ENCODE measurements at places on chromosomes 6 and 20. TPM values are rescaled to one million over a fixed set of nuclear protein-coding genes. Genes with fewer than 3 reads are reported as not detected.
A peak's percentile ranks its signal among the peaks of the same experiment; 100 is the strongest.

- H3K27me3 ChIP-seq = no peaks in the 10 kb centered on the region
- peaks cover 35% of the 10 kb centered on the region for H3K4me1 ChIP-seq
- H3K27ac ChIP-seq = peak overlapping the region; percentile 80
- H3K36me3 ChIP-seq = no peaks in the 10 kb centered on the region
Measured at GRCh38 chr6:91654357-91654756, 1067.5 kb upstream of the MAP3K7 start.

GRCh38 chr6:156114541-156114940 is 658.9 kb upstream of the NOX3 start:
- DNase-seq = no peak
- H3K4me3 ChIP-seq = no peak overlapping the region

- no peaks in the 10 kb centered on the region for H3K4me1 ChIP-seq
- H3K36me3 ChIP-seq = no peaks in the 10 kb centered on the region
- H3K4me3 ChIP-seq = no peak overlapping the region
- DNase-seq = no peak
- no peak overlapping the region for H3K27ac ChIP-seq
- H3K27me3 ChIP-seq = no peaks in the 10 kb centered on the region
Measured at GRCh38 chr6:90103056-90103800, 193.4 kb downstream of the BACH2 start.

- H3K27me3 ChIP-seq = peaks cover 4% of the 10 kb centered on the region
- H3K4me1 ChIP-seq = peaks cover 16% of the 10 kb centered on the region
- peak overlapping the region; percentile 93 for H3K27ac ChIP-seq
- peaks cover 3% of the 10 kb centered on the region for H3K36me3 ChIP-seq
- DNase-seq = peak; percentile 70
- H3K4me3 ChIP-seq = peak overlapping the region; percentile 96
Measured at GRCh38 chr6:26571592-26572296, 25.0 kb upstream of the ABT1 start.

DNA sequence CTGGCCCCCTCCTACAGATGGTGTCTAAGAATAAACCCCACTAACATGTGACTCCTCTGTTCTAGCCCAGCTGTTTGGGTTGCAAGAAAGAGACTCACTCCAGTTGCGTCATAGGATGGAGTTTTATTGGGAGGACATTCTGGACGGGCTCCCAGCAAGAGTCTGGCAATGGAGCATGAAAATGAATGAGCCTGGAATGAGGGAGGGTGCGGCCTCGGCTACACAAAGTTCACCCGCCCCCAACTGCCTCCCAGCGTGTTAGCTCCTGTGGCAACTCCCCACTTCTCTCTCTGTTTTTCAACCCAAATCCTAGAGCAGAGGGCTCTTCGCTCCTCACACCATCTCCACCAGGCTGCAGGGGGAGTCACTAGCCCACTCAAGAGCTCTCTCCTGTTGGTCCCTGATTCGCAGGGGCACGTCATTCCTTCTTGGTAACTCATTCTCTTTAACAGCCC is 5.1 kb upstream of the ADAM33 start:
- no peaks in the 10 kb centered on the region for H3K36me3 ChIP-seq
- no peak for DNase-seq
- H3K27me3 ChIP-seq = peaks cover 15% of the 10 kb centered on the region
- no peak overlapping the region for H3K27ac ChIP-seq
- H3K4me3 ChIP-seq = no peak overlapping the region
- peaks cover 30% of the 10 kb centered on the region for H3K4me1 ChIP-seq

- H3K4me3 ChIP-seq = no peak overlapping the region
- H3K36me3 ChIP-seq = no peaks in the 10 kb centered on the region
- no peak overlapping the region for H3K27ac ChIP-seq
- DNase-seq = no peak
- H3K4me1 ChIP-seq = peaks cover 22% of the 10 kb centered on the region
Measured at GRCh38 chr6:128847431-128848210, 35.3 kb upstream of the LAMA2 start.

GRCh38 chr6:44110005-44110676 is 17.1 kb downstream of the MRPL14 start:
- H3K36me3 ChIP-seq = peaks cover 72% of the 10 kb centered on the region
- H3K4me3 ChIP-seq = no peak overlapping the region
- DNase-seq = no peak

GRCh38 chr6:4896401-4896800 is 107.4 kb downstream of the RPP40 start:
- H3K4me1 ChIP-seq = peaks cover 33% of the 10 kb centered on the region
- no peak for DNase-seq
- no peak overlapping the region for H3K4me3 ChIP-seq
- H3K27ac ChIP-seq = peak overlapping the region; percentile 26
- peaks cover 63% of the 10 kb centered on the region for H3K36me3 ChIP-seq

GRCh38 chr20:1171461-1172093 is 13.2 kb downstream of the TMEM74B start:
- H3K27me3 ChIP-seq = no peaks in the 10 kb centered on the region
- DNase-seq = peak; percentile 80
- H3K36me3 ChIP-seq = peaks cover 27% of the 10 kb centered on the region
- H3K27ac ChIP-seq = no peak overlapping the region
- H3K4me3 ChIP-seq = no peak overlapping the region

GRCh38 chr20:19692100-19692499 is 66.0 kb upstream of the RIN2 start:
- DNase-seq = no peak
- no peaks in the 10 kb centered on the region for H3K27me3 ChIP-seq
- H3K4me3 ChIP-seq = no peak overlapping the region

- no peak overlapping the region for H3K4me3 ChIP-seq
- H3K27ac ChIP-seq = no peak overlapping the region
- H3K4me1 ChIP-seq = peaks cover 6% of the 10 kb centered on the region
- no peaks in the 10 kb centered on the region for H3K27me3 ChIP-seq
- DNase-seq = no peak
- no peaks in the 10 kb centered on the region for H3K36me3 ChIP-seq
Measured at GRCh38 chr6:149261364-149262040, 56.0 kb upstream of the TAB2 start.

DNA sequence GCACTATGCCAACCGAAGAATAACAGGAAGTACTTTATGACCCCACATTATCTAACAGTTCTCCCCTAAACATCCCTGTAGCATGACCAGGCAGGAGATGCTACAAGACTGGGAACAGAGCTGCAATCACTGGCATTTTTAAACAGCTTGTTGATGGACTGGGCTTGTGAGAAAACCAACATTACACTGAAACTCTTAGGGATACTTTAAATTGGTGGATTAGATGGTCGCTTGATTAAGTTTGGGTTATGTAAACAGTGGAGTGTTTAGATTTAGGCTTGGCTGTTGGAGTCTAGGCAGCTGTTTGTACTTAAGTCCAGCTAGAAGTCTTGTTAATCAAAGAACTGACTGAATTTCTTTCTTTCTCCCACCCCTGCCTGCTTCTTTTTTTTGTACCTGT is 234.1 kb upstream of the BMP2 start:
- DNase-seq = no peak
- H3K4me1 ChIP-seq = peaks cover 8% of the 10 kb centered on the region
- H3K4me3 ChIP-seq = no peak overlapping the region
- H3K27me3 ChIP-seq = no peaks in the 10 kb centered on the region
- H3K36me3 ChIP-seq = no peaks in the 10 kb centered on the region

- H3K4me1 ChIP-seq = no peaks in the 10 kb centered on the region
- DNase-seq = no peak
- H3K36me3 ChIP-seq = no peaks in the 10 kb centered on the region
Measured at GRCh38 chr6:1181939-1182605, 129.8 kb upstream of the FOXQ1 start.

USP49 gene
- total RNA-seq = 18.4 TPM

DNA sequence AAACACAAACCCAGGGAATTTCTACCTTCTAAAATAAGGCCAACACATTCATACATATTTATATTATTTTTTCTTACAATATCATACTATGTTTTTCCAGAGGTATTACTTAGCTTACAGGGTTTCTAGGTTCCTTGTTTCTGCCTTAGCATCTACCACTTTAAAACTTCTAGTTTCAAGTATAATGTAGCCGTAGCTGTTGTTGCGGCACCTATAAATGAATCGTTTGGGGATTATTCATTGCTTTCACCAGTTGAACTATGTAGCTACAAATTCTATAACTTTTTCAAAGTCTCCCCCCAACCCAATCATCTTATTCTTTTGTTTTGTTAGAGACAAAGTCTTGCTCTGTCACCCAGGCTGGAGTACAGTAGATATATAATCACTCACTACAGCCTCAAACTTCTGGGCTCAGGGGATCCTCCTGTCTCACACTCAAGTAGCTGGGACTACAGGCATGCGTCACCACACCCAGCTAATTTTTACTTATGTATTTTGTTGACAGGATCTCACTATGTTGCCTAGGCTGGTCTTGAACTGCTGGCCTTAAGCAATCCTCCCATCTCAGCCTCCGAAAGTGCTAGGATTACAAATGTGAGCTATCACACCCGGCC is 43.9 kb downstream of the TNFAIP3 start:
- H3K4me3 ChIP-seq = no peak overlapping the region
- peaks cover 5% of the 10 kb centered on the region for H3K36me3 ChIP-seq
- H3K27me3 ChIP-seq = 0 out of 2 replicates have a peak, but pooled peaks cover 5% of the 10 kb centered on the region
- H3K4me1 ChIP-seq = peaks cover 11% of the 10 kb centered on the region
- no peak overlapping the region for H3K27ac ChIP-seq

ARID1B gene
- total RNA-seq = 55.9 TPM

DNA sequence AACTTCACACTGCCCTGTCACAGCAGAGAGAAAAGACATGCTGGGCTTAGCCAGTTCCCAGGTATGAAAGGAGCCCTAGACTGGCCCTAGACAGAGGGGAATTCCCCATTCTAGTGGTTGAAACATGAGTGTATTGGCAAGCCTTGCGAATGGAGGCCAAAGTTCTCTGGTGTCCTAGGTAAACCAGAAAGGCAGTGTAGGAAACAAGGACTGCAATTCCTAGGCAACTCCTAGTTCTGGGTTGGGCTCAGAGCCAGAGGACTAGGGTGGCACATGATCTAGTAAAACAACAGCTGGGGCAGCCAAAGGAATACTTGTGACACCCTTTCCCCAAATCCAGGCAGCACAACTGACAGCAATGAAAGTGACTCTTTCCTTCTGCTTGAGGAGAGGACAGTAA is 265.0 kb upstream of the EPHA7 start:
- DNase-seq = no peak
- H3K4me3 ChIP-seq = no peak overlapping the region
- no peaks in the 10 kb centered on the region for H3K27me3 ChIP-seq
- H3K27ac ChIP-seq = no peak overlapping the region
- no peaks in the 10 kb centered on the region for H3K36me3 ChIP-seq
